ENCODE measurements at places on chromosomes 6 and 20. TPM values are rescaled to one million over a fixed set of nuclear protein-coding genes. Genes with fewer than 3 reads are reported as not detected.

DNA sequence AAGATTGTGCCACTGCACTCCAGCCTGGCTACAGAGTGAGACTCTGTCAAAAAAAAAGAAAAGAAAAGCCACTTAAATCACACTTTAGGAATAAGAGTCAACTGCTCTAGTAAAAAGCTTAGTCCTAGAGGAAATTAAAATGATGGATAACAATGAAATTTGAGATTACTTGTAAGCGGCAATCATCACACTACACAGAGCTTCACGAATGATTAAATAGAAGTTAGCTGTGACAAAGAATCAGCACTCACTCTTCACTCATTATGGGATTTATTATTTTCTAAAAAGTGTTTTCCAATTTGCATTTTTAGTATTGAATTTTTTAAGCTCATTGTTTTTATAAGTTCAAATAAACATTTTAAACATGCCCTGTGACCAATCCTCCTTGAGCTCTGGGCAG, 718.0 kb downstream of the UTRN start:
- DNase-seq = no peak

- DNase-seq = no peak
Measured at GRCh38 chr6:118621799-118622470, 29.5 kb downstream of the CEP85L start.

- no peak for DNase-seq
Measured at GRCh38 chr20:62989201-62989601, 17.6 kb downstream of the BHLHE23 start.

- no peak for DNase-seq
Measured at GRCh38 chr20:51985013-51985415, 182.7 kb upstream of the SALL4 start.

The EYA4 gene
- total RNA-seq = 36.8 TPM

DNA sequence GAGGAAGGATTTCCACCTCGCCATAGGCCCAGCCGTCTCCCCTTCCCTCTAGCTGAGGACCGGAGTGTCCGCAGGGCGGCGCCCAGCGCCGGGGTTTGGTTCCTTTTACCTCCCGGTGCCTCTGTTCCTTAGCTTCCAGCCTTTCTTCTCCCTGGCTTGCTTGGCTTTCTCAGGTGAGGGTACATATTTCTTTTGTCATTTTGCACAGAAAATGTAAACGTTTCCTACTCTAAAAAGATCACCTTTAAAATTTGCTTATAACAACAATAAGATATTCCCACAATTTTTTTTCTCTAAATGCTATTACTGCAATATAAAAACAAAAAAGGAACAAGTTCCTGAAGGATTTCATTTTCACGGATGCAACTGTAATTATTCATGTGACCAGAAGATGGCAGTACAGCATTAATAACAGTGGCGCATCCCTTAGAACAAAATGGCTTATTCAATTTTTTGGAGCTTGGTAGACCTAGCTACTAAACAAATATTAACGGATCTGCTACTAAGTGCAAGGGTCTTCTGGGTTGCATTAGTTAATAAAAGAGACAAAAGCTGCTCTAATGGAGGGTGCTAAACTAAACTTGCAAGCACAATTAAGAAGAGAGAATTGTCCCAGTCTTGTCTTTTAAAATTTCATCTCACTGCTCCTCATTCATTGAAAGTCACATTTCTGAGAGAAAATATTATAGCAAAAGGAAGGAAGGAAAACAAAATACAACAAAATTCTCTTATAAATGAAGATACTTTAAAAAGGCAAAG, 172.9 kb downstream of the ADGRG6 start:
- peak; percentile 68 for DNase-seq

Measured in SJCRH30 (cell line).